ENCODE measurements at places on chromosomes 7 and 10.

GRCh38 chr10:93788413-93789208 is 30.9 kb downstream of the LGI1 start:
- DNase-seq = no peak

- no peak for DNase-seq
Observed at GRCh38 chr7:29965030-29965429, 24.6 kb downstream of the SCRN1 start.

DNA sequence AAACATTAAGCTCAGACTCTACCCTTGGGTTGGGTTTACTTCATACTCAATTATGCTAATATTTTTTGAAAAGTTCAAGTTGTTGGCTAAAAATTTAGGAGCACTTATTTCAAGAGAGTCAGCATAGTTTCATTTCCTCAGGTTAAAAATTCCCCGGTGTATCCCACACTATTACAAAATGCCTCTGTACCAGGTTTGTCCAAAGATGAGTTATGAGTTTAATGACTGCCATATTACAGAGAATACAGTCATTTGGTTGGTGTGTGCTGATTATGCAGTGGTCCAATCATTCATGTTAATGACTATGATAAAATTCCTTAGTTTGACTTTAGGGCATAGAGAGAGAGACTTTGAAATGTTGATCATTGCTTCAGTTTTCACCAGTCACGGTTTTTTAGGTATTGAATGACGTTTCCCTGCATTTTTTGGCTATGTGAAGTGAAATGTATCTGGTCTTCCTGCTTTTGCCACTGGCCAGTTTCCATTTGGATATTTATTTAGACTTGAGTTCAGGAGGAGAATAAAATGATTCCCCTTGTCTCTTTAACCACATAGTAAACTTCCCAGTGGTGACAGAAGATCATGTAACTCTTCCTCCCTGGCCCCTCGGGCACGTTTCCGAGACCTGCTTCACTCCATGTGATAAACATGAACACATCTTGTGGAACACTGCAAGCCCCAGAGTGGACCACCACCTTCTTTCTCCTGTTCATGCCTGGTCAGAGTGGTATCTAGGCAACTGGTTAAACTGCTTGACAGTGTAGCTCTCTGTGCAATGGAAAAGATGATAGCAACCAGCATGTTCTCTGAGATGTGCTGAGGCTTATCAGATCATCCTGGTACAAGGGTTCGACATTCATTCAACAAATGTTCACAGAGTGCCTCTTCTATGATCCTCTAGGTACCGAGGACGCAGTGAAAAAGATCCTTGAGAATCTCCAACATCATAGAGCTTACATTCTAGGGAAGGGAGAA is 153.6 kb downstream of the CACNB2 start:
- no peak for DNase-seq

- no peak for DNase-seq
Observed at GRCh38 chr10:128540128-128540762, 414.0 kb upstream of the MKI67 start.

- DNase-seq = no peak
Observed at GRCh38 chr10:130862122-130862521, 449.4 kb downstream of the TCERG1L start.
